Activated naive CD8-positive, alpha-beta T cell treated with anti-CD3 and anti-CD28 coated beads, Interleukin-2, amount 10 ng/mL, durations not matched to agents 7 days and 5 days (primary cell): ENCODE measurements at places on chromosomes 3 and 15. TPM values are rescaled to one million over a fixed set of nuclear protein-coding genes. Genes with fewer than 3 reads are reported as not detected.

Gene ALPK3
- total RNA-seq = 0.17 TPM

Gene TMEM42
- 14.5 TPM for total RNA-seq

Gene ZCWPW2
- total RNA-seq = 0.79 TPM

Gene RNU5B-1
- total RNA-seq = 27.3 TPM

Gene ZNF660
- total RNA-seq = 0.65 TPM

DNA sequence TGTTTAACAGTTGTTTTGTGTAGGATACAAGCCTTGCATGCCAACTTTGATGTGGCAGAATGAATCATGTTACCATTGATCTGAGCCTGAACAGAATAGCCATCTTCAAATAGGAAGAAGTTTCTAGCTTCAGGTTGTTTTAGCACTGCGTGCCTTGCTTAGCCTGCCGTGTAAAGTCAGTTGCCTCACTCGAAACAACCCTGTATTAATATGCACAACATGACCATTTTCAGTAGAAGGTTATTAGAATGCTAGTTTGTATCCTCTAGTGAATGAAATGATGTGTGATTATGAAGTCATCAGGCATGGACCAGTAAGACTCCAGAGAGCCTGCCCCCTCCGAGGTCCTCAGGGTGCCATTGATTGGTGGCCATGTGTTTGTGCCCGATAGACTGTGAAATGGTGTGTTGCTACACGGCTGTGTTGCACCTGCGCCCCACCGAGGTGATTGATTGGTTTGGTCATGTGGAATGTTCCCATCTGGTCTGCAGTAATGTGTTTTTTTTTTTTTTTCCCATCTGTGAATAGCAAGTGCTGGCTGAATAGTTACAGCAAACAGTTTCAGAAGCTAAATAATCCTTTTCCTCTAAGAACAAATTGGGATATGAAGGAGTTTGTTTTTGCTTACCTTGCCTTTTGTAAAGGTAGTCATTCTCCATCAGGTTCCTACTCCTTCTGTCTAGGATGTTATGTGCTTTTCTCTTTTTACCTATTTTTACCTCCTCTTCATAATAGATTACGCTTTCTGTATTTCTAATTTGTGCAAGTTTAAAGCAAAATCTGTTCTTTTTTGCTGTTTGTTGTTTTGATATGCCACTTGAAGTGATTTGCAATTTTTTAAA is 214.9 kb downstream of the TCF12 start:
- no peak for DNase-seq

DNA sequence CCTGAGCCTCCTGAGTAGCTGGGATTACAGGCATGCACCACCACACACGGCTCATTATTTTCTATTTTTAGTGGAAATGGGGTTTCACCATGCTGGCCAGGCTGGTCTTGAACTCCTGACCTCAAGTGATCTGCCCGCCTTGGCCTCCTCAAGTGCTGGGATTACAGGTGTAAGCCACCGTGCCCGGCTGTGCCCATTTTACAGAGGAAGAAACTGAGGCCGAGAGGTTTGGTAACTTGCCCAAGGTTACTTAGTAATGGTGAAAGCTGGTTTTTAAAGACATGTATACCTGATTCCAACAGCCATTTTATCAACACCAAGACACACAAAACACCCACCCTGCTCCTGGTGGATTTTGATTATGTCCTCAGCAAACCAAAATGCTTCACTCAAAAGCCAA is 128.7 kb downstream of the SNRK start:
- no peak for DNase-seq

DNA sequence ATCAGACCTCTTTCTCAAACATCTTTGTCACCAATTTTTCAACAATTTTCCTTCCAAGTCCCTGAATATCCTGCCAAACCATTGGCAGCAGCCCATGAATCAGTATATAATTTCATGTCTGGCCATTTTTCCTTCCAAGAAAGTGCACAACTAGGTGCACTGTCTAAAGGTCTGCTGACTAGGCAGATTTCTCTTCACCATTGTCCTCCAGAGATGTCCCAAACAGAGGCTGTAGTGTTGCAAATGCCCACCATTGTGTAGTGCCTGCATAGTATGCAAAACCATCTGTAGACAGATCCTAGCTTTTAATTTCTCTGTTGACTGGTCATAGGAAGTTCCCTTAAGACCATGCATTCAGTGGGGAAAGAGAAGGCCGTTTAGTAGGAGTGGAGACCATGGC is 25.0 kb upstream of the GOLGA6L2 start:
- no peak for DNase-seq

- no peak for DNase-seq
These were observed 218.1 kb downstream of the CLSTN2 start for GRCh38 chr3:140152851-140153639.

DNA sequence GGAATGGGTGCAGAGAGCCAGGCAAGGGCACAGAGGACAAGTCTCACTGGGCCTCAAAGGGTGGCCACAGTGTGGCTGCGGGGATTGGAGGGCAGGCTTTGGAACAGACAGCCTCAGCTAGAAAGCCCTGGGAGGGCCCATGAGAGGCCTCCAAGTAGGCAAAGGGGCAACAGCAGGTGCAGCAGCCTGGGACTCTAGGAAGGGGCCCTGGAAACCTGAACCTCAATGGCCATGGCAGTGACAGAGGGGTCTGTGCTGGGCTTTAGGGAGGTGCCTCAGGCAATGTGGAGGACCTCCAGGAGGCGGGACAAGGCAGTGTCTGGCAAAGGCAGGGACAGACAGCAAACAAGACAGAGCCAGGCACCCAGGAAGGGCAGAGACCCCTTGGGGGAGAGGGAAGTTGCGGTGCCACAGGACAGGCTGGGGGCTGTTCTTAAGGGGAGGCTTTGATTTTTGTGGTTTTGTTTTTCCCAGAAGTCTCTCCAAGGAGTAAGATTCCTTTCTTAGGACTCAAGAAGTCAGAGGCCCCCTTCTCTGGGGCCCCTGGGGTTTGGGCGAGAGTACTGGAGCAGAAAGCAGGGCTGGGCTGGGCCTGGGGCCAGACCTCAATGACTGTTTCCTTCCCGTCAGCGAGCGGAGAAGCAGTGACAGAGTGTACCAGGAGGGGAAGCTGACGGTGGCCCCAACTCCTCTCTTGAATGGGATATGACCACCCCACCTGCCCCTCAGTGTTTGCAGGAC is 9.7 kb downstream of the STOML1 start:
- no peak for DNase-seq

DNA sequence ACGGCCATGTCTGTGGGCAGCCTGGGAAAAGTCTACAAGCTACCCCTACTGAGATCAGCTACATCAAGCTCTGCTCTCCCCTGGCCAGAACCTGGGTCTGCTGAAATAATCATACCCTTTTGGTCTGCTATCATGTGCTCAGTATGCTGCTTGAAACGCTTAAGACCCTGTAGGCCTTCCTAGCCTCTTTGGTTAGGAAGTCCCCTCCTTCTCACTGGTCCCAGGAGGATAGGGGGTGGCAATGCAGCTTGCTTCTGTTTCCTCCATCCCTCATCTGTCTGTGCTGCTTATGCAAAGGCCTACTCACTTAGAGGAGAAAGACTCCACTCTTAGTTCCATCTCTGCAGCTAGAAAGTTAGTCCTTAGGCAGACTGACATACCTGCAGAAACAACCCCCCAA is 118.2 kb upstream of the RASGRP1 start:
- no peak for DNase-seq

DNA sequence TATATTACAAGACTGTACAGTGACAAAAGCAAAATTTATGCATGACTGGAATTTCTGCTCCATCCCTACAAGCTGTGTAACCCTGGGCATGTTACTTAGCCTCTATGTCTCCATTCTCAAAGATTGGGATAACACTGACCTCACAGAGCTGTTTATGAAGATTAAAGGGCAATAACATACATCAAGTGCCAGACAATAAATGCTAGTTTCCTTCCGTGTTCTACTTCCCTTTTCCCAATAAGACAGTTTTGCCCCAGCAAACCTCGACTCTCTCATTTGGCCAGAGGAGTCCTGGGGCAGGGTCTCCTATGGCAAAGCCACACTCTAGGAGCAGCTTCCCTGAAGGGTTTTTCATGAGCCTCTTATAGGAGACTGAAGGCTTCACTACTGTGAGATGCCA is 7.5 kb downstream of the HEXA start:
- no peak for DNase-seq

DNA sequence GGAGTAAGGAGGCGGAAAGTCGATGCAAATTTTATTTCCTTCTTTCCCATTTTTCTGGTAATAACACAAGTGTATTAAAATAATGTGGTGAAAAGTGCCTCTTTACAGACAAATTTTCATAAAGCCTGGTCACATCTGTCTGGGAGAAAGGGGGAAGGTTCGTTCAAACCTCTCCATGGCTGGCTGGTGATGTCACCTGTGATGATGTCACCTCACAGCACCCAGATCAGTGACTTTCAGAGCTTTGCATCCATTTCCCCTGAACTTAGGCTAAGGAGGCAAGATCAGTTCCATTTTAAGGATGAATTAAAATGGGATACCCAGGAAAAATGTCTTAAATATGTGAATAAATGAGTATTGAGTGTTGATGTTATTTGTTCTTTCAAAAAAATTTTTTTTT is 34.1 kb downstream of the ATP10A start:
- no peak for DNase-seq

GRCh38 chr15:62344806-62345539 is 179.9 kb upstream of the C2CD4B start:
- DNase-seq = peak; percentile 32

- DNase-seq = no peak
These were observed 15.5 kb downstream of the SPTBN5 start for GRCh38 chr15:41878355-41878699.

- DNase-seq = no peak
These were observed 49.9 kb downstream of the ZNF621 start for GRCh38 chr3:40574661-40575060.

DNA sequence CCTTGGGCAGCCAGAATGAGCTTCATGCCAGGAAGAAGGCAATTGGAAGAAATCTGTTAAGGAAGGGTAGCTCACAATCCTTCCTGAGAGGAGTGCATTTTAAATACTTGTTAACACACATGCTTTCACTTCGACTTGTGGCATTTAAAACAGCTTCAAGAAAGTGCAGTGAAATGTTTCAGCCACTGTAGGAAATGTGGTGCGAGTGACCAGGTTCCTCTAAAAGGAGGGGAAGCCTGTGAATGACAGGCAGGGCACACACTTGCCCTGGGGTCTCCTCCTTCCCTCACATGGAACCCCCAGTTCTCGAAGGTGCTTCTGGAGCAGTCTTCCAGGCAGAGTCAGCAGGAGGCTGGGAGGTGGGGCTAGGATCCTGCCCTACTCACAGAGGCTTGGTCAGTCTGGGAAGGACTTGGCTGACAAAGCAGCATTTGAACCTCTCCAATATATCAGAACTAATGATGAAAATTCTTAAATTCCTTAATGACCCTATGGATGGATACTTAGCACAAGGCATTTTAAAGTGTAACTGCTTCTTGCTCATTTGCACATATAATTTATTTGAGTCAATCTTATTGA is 358.6 kb downstream of the CHST2 start:
- DNase-seq = no peak

GRCh38 chr15:68431037-68431791 is 749 bp downstream of the ITGA11 start:
- DNase-seq = no peak

- no peak for DNase-seq
These were observed 727.5 kb downstream of the TBL1XR1 start for GRCh38 chr3:176469694-176470205.

GRCh38 chr3:88957711-88958439 is 149.5 kb upstream of the EPHA3 start:
- DNase-seq = no peak

DNA sequence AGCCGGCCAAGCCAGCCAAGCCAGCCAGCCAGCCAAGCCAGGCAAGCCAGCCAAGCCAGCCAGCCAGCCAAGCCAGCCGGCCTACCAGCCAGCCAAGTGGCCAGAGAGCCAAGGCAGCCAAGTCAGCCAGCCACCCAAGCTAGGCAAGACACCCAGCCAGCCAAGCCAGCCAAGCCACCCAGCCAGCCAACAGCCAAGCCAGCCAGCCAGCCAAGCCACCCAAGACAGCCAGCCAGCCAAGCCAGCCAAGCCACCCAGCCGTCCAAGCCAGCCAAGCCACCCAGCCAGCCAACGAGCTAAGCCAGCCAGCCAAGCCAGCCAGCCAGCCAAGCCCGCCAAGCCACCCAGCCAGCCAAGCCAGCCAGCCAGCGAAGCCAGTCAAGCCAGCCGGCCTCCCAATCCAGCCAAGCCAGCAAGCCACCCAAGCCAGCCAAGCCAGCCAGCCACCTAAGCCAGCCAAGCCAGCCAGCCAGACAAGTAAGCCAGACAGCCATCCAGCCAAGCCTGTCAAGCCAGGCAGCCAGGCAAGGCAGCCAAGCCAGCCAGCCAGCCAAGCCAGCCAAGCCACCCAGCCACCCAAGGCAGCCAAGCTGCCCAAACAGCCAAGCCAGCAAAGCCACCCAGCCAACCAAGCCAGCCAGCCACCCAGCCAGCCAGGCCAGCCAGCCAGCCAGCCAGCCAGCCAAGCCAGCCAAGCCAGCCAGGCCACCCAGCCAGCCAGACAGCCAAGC is 200.5 kb downstream of the GOLGA6L6 start:
- peak; percentile 43 for DNase-seq

- no peak for DNase-seq
These were observed 24.5 kb upstream of the BCL6 start for GRCh38 chr3:187769771-187770170.
